ENCODE measurements at places on chromosomes 16 and 17. TPM values are rescaled to one million over a fixed set of nuclear protein-coding genes. Genes with fewer than 3 reads are reported as not detected.

- peak; percentile 89 for DNase-seq
Measured at GRCh38 chr16:23835390-23836077, at the start of gene PRKCB. Gene PRKCB, plus strand, starts transcription at chr16:23835983.

DNA sequence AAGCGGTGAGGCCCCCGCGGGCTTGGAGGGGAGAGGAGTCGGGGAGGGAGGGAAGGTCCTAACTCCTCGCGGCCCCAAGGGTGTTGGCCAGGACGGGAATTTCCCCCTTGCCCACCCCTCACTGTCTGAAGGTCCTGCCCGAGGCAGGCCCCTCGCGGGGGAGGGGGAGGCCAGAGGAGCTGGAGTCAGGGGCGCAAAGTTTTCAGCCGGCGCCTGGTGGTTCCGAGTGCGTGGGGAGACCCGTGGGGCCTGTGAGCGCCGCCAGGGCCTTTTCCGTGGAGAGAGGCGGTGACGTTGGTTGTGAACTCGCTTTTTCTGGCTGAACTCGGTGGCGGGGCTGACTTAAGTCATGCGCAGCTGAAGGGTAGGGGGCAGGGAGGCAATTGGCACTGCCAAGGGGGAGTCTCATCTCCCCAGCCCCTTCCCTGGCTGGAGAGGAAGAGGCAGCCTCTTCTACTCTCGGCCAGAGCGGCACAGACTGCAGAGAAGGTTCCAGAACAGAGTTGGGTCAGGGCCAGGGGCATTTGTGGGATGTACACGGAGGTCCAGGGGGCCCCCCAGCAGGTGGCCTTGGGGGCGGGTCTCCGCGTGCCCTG, 1.5 kb downstream of the CACNA1H start:
- DNase-seq: peak; percentile 70

GRCh38 chr17:15121426-15121825, 143.7 kb downstream of the PMP22 start:
- no peak for DNase-seq

DNA sequence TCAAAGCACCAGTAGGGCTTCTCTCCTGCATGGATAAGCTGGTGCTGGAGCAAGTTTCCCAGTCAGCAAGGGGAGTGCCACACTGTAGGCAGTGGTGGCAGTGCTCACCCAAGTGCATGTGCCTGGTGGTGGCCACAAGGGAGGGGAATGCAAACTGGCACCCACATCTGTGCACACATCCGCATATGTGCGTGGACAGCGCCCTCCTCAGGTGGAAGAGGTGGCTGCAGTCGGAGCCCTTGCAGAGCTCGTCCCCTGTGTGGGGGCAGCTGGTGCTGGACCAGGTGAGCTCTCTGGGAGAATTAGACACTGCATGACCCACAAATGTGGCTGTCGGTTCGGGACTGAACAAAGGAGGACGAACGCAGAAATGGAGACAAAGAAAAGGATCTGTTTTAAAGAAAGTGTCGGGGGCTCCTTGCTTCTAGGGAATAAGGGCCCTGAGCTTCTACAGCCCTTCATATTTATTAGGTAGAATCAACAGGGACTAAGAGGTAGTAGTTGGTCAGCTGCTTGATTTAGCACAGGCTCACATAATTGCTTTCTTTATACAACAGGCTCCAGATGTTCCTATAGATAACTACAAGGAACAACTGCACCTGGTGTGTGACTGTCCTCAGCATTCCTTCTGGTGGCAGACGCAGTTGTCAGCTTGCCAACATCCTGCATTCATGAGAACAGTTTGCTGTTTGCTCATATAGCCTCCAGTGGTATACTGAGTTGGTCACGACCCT, 5.3 kb upstream of the ZNF689 start:
- peak; percentile 75 for DNase-seq

The AATK gene
- total RNA-seq: 39.2 TPM

DNA sequence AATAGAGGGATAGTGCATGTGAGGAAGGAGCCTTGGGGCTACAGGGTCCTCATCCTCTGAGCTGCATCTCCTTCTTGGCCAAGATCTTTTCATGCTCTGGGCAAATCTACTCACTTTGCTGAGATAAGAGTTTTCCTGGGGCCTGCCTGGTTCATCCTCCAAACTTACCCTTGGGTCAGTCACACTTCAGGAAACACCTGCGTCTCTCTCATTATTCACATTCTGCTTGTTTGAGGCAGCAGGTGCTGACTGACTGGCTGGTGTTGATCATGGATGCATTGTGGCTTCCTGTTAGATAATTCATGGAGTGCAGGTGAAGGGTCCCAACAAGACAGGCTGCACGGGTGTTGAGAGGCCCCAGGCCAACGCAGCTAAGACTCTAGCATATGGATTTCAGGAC, 162.6 kb downstream of the SALL1 start:
- no peak for DNase-seq

DNA sequence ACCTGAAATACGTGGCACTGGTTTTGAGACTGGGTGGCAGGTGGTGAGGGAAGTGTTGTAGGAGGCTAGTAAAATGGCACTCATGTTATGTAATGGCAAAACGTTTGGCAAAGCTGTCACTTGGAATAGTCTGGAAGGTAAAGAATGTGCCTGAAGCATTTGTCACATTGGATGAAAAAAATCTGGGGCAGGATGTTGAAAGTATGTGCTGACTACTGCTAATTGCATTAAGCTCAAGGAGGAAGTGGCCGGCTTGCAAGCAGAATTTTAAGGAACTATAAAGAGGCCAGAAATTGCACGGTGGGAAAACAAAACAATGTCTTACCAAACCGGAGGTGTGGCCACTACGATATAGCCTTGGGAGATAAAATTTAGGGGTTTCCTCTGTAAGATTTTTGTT, 26.6 kb upstream of the NLRP1 start:
- DNase-seq: peak; percentile 24

The TBC1D3G gene
- total RNA-seq: not detected

DNA sequence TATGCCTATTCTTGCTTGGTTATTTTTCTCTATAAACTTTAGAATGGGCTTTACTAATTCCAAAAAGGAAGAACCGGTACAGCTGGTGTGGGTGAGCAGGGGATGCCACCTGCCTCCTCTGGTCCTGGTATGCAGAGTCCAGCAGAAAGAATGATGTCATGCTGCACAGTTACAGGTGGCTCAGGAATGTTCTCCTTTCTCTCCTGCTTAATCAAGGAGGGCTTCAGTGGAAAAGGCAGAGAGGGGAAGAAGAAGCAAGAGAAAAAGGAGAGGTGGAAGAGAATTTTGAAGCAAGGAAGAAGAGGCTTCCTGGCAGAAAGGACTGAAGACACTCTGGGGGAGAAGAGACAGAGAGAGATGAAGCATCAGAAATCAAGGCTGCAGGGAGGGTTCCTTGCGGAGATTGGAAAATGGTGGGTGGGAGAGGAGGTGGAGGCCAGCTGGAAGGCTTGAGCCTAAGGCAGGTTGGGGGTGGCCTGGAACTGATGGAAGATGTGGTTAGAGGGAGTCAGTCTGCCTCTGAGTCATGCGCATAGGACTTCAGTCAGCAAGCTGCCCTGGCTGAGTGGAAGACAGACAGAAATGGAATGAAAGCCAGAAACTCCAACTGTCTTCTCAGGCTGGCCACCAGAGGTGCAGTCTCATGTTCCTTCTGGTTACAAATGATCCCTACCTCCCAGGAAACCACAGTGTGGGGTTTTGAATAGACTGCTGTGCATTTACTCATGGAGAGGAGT, 64.6 kb upstream of the CRHR1 start:
- no peak for DNase-seq

The RND2 gene
- total RNA-seq: not detected

DNA sequence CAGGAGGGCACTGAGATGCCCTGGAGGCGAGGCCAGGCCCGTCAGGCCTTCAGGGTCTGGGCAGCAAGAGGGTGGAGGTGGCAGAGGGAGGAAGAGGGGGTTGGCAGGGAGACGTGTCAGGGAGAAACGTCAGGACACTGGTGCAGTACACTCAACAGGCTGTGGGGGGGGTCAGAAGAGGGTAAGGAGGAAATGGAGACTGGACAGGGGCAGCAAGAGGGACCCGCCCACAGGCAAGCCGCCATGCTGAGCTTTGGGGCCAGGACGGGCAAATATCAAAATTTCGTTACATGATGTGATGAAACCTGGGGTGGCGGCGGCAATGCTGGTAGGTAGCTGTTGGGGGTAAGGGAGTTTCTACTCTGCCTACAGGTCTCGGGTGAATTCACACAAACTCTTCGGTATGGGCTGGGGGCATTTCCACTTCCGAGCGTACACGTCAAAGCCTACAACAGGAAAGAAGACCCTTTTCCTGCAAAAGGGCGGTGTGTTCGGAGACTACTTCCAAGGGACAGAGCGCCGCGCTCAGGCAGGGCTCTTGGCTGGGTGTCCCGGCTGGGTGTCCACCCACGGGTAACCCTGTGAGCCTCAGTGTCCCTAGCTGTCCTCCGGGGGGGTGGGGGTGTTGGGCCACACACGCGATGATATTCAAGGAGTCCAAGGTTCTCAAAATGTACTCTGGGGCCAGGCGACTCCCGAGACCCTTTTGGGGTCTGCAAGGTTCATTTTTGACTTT, 43.3 kb upstream of the ATP2A3 start:
- peak; percentile 47 for DNase-seq

DNA sequence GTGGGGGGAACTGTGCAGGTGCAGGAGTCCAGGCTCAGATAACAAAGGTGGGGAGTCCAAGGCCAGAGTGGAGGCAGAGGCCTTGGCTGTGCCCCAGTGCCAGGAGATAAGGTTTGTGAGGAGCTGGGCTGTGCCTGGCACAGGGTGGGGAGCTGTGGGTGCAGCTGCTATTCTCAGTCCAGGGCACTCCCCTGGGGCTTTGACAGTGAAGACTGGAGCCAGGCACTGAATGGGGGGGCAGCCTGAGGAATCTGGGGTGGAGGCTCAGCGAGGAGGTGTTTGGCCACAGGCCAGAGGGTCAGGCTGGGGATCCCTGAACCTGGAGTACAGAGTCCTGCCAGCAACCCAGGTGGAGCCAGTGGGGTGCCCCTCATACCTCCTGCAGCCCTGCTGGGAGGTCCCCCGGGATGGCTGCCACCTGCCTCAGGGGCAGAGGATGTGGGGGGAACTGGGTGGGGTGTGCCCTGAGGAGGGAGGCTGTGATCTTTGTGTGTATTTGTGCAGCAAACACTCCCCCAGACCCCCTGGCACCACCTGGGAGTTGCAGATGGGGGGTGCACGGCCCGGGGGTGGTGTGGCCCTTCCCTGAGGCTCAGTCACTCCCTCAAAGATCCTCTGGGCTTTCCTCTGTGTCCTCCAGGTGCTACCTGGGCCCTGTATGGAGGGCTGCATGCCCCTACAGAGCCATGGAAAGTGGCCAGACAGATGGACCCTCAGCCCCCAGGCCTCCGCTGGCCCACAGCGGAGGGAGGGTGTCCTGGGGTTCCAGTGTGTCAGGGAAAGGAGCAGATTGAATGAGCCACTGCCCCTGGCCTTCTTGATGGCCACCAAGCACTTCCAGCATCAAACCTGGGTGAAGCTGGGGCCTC, 44.5 kb upstream of the SMPD3 start:
- DNase-seq: no peak

DNA sequence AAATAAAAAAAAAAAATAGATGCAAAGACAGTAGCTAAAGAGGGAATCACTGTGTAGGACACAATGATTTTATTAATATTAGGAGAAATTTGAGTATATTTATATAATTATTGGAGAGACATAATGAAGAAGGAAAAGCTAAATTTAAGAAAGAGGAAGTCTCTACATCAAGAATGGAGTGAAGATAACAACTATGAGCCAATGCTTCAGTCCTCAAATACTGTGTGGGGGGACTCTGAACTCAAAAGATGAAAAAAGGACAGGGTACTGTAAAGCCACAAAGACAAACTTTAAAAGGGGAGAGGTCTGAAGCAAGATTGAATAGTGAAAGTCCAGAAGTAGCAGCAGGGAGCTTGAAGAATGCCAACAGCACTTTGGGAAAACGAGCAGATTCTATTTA, 44.7 kb downstream of the SKAP1 start:
- no peak for DNase-seq

GRCh38 chr17:61799812-61800484, 63.4 kb downstream of the BRIP1 start:
- no peak for DNase-seq

DNA sequence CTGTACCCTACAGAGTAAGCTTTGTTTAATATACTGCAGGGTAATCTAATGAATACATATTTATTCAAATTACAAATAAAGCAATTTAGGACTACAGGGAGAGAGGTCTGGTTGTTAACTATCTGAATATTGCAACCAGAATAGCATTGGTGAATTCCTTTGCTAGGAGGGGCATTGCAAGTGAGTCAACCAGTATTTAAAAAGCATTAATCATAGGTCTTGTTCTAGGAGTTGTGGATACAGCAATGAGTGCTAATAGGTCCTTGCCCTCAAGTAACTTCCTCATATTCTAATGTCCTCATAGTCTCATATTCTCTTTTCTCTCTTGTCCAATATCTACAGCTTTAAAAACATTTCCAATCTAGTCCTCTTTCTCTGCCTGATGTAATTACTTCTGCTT, 531.4 kb downstream of the CDH11 start:
- no peak for DNase-seq

DNA sequence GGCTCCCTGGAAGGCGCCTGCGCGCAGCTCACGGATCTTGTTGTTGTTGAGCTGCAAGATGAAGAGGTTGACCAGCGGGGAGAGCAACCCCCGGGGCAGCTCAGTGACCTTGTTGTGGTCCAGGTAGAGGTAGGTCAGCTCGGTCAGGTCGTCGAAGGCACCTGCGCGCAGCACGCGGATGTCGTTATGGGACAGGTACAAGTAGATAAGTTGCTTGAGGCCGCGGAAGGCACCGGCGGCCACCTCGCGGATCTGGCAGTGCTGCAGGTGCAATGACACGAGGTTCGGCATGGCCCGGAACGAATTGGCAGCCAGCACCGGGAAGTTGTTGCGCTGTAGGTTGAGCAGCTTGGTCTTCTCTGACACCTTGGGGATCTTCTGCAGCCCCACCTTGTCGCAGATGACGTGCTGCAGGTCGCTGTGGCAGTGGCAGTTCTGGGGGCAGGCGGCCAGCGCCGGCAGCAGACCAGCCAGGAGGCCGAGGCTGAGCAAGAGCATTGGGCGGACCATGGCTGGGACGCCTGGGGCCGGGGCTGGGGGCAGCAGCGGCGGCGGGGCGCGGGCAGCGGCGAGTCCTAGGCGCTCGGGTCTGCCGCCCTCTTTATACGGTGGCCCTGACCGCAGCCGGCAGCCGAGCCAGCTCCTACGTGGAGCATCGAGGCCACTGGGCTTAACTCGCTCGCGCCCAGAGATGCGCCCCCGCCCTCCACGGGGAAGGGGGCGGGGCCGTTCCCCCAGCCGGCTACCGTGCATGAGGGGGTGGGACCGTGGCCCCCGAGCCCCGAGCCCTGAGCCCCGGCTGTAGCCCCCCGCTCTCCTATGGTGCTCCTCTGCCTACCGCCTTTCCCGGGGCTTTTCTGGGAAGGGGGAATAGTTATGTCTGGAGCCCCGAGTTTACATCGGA, at the start of gene CHAD:
Gene CHAD, minus strand, starts transcription at position 577 of the 904 bp plus-strand sequence. Its CDS starts 67 bp downstream, at position 510.
- DNase-seq: peak; percentile 87

- DNase-seq: no peak
Measured at GRCh38 chr16:10554569-10554968, 25.8 kb downstream of the EMP2 start.
